ENCODE measurements at places on chromosomes 7 and 10.

DNA sequence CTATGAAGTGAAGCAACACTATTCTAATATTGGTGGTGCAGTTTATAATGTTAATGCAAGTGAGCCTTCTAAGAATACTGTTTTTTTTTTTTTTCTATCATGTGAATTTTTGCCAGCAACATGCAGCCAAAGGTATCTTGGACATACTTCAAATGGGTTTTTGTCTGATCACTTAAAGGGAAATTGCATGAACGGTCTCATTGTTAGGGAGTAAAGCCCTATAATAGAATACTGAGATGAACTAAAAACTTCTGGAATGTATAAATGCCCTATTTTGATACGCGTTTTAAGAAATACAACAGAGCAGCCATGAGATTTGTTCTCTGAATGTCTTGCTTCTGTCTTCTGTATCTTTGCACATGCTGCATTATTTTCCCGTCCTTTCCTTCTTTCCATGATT lies 10.5 kb upstream of the MDFIC start:
- DNase-seq = no peak

GRCh38 chr10:32377458-32378259 lies 30.7 kb upstream of the EPC1 start:
- DNase-seq = no peak

- DNase-seq = no peak
These were observed 129.6 kb downstream of the BICC1 start for GRCh38 chr10:58642283-58642682.

DNA sequence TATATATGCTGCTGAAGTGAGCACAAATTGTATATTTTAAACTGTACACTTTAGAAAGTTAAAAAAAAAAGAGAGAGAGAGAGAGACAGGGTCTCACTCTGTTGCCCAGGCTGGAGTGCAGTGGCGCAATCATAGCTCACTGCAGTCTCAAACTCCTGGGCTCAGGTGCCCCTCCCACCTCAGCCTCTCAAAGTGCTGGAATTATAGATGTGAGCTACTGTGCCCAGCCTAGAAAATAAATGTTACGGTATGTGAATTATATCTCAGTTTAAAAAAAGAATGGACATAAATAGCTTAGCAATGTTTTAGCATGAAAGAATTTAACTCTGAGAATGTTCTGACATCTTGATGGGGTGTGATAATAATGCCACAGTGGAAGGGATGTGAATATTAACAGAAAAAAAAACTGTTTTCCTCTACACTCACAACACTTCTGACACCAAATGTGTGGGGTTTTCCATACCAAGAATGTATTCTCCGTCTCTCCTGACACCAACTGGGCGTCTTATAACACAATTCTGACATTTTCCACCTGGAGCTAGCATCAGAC lies 162.1 kb downstream of the PLCE1 start:
- no peak for DNase-seq

DNA sequence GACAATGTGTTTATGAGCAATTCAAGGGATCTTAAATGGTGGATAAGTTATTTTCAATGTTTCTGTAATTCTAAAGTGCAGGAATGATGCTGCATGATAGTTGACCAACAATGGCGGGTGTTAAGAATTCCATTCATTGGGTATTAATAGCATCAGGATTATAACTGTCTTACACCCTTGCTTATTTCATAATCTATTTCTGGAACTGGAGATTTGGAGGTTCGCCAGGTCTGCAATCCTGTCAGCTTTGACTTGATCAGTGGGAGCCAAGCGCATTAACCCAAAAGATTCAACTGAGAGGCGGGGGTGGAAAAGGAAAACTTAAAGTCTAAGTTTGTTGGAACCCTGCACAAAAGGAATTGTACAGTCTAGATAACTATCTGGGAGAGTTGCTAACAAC lies 114.9 kb upstream of the ZEB1 start:
- DNase-seq = no peak

GRCh38 chr7:47580811-47581331 lies 1.0 kb downstream of the TNS3 start:
- no peak for DNase-seq

DNA sequence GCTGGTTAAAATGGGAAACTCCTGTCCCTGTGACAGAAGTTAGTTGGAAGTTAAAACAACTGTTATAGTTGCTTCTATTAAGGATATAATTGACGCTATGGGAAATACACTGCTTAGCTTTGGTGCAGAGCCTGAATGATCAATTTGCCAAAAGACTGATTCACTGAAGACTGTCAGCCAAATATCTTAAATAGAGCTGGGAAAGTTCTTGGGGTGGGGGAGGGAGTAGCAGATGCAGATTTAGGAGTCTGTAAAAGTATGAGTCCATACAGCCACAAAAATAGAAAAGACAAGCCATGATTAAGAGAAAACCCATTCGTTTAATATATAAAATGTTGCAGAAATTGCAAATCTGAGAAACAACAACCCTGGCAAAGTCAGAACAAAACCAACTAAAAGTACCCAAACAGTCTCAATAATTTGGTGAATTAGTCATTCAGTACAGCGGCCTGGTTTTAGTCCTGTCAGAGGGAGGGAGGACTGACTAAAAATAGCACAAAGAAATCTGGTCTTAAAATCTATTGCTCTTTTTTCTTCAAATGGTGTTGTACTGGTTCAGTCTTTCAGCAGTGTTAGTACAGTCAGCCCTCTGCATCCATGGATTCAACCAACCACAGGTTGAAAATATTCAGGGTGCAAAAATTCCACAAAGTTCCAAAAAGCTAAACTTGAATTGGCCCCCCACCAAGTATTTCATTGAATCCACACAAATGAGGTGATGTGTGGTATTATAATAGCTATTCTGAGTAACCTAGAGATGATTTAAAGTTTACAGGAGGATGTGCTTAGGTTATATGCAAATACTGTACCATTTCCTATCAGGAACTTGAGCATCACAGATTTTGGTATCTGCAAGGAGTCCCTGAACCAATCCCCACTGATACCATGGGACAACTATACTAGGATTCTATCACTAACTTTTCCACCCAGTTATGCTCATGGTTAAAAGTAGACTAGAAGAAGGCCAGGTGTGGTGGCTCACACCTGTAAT lies 30.0 kb downstream of the STK17A start:
- no peak for DNase-seq
